HFF-Myc (cell line): ENCODE measurements at places on chromosomes 3 and 15.

DNA sequence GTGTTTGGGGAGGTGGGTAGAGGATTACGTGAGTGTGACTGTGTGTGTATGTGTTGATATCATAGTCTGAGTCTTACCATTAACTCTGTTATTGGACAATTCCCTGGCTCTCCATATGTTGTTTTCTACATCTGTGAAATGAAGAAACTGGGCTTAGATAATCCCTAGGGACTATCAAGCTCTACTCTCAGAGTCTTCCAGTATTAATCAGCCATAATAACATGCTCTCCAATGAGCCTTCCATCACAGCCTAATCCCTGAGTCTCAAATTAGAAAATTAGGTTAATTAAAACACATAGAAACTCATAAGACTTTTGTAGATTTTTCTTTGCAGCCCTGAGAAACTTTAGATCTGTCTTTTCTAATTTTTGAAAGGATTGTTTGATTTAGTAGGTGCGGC is 404.2 kb upstream of the RARB start:
- no peak for DNase-seq

- DNase-seq: no peak
These were observed 123.0 kb upstream of the STAC start for GRCh38 chr3:36257158-36257852.

DNA sequence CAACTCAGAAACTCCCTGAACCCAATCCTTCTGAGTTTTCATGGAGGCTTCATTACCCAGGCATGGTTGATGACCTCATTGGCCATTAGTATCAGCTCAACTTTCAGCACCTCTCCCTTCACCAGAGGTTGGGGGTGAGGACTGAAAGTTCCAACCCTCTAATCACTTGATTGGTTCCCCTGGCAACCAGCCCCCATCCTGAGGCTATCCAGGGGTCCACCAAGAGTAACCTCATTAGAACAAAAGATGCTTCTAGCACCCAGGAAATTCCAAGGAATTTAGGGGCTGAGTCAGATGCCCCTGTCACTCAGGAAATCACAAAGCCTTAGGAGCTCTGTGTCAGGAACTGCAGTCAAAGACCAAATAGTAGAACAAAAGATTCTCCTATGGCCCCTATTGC is 43.8 kb downstream of the ADAMTSL3 start:
- DNase-seq: no peak

GRCh38 chr15:56460071-56460470 is 4.9 kb downstream of the MNS1 start:
- DNase-seq: no peak

GRCh38 chr15:69116391-69116790 is 44.0 kb upstream of the GLCE start:
- no peak for DNase-seq

DNA sequence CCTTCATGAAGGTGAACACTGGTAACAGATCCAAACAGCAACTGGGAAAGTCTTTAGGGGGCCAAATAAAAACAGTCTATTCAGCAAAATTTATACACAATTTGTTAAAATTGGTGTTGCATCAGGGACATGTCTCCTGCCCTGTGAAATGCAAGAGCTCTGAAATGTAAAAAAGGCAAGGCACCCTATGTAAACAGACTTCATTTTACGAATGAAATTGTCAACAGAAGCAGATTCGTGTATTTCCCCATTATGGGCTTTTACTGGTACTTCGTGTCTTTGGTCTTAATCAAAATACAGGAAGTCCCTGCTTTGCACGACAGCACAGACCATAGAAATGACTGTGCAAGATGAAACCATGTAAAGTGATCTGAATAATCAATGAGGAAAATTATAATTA is 127.3 kb upstream of the THBS1 start:
- DNase-seq: no peak
